ENCODE measurements at places on chromosomes 2 and 18.

- no peak overlapping the region for H3K27ac ChIP-seq
- H3K27me3 ChIP-seq: peaks cover 31% of the 10 kb centered on the region
- H3K4me3 ChIP-seq: no peak overlapping the region
- no peak for DNase-seq
- no peaks in the 10 kb centered on the region for H3K36me3 ChIP-seq
Observed at GRCh38 chr2:151299920-151300539, 10.6 kb upstream of the NMI start.

GRCh38 chr2:166361351-166362153, 14.2 kb downstream of the SCN9A start:
- DNase-seq: no peak
- H3K4me3 ChIP-seq: no peak overlapping the region
- H3K36me3 ChIP-seq: no peaks in the 10 kb centered on the region
- no peak overlapping the region for H3K27ac ChIP-seq
- H3K4me1 ChIP-seq: no peaks in the 10 kb centered on the region
- no peaks in the 10 kb centered on the region for H3K27me3 ChIP-seq

- no peak overlapping the region for H3K4me3 ChIP-seq
- no peaks in the 10 kb centered on the region for H3K36me3 ChIP-seq
- no peak for DNase-seq
Observed at GRCh38 chr2:2164326-2164917, 166.7 kb downstream of the MYT1L start.

DNA sequence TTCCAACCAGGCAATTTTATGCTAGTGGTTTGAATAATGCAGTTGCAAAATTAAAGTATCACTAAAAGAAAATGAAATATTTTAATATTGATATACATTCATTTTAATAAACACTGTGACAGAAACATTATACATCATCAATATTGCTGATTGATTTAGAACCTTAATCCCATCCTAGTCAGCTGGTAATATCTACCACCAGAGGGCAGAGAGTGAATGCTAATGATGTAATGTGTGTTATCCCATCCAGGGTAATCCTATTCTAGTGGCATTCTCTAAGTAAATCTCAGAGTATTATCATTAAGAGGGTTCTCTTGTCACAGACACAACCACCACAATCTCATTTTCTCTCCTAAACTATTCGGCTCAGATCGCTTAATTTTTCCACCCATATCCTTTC, 477.4 kb downstream of the CPS1 start:
- no peak for DNase-seq
- H3K27ac ChIP-seq: no peak overlapping the region
- no peaks in the 10 kb centered on the region for H3K36me3 ChIP-seq
- H3K27me3 ChIP-seq: no peaks in the 10 kb centered on the region
- no peaks in the 10 kb centered on the region for H3K4me1 ChIP-seq

DNA sequence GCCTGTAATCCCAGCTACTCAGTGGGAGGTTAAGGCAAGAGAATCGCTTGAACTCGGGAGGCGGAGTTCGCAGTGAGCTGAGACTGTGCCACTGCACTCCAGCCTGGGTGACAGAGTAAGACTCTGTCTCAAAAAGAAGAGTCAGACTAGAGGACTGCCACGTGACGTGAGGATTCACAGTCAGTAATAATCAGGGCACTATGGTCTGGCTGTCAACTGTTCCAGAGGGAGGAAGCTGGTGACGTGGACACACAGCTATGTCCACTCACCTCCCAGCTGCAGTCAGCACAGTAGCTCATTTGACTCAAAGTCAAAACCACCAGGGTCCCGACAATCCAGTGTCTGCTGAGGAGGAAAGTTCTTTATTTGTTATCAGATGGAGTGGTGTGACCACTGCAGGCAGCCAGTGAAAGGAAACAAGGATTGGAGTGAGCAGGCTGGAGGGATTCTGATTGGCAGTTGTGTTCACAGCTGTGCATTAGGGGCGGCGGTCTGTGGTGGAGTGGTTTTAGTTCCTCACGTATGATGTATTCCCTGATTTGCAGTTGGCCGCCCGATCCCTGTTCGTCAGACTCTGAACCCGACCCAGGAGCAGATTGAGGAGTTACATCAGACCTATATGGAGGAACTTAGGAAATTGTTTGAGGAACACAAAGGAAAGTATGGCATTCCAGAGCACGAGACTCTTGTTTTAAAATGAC, 37.9 kb downstream of the MOGAT1 start:
- no peak for DNase-seq
- H3K27me3 ChIP-seq: peaks cover 89% of the 10 kb centered on the region
- peaks cover 4% of the 10 kb centered on the region for H3K4me1 ChIP-seq
- no peak overlapping the region for H3K4me3 ChIP-seq
- no peaks in the 10 kb centered on the region for H3K36me3 ChIP-seq
- no peak overlapping the region for H3K27ac ChIP-seq

DNA sequence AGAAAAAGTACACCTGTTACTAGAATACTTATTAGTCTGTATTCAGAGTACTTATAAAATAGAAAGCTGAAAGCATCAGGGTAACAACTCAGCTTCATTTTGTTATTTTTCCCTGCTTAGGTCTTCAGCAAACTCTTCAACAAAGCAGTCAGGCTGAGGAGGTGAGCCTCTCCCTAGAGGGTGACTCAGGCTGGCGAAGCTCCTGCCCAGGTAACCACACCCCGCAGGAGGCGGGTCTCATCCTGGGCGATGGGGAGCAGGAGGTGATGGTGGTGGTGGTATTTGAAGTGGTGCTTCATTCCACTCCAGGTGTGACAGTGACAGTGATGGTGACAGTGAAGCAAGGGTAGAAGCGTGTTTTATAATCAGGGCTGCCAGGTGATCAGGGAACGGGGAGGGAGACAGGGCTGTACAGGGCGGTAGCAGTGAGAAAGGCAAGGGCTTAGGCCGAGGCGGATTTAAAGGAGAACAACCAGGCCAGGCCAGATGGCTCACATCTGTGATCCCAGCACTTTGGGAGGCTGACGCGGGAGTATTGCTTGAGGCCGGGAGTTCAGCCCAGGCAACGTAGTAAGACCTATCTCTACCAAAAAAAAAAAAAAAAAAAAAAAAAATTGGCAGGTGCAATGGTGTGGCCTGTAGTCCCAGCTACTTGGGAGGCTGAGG, 127.1 kb downstream of the SOCS6 start:
- H3K4me1 ChIP-seq: no peaks in the 10 kb centered on the region
- H3K36me3 ChIP-seq: no peaks in the 10 kb centered on the region
- H3K4me3 ChIP-seq: no peak overlapping the region

DNA sequence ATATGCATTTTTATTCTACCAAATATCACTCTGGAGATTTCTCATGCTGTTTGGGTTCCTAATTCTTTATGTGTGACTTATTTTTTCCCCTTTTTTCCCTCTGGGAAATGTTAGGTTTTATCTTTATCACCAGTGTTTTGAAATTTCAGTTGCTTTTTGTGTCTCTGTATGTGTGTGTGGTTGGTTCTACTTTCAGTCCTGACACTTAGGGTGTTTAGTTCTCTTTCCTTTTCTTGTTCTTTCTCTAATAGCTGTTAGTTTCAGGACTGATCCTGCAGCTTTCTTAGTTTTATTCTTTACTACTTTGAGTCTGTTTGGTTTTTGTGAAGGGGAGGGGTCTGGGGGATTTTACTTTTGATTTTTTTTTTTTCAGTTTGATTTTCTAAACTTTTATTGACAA, 23.1 kb downstream of the PPM1B start:
- H3K36me3 ChIP-seq: peaks cover 46% of the 10 kb centered on the region
- no peak for DNase-seq
- peak overlapping the region; percentile 20 for H3K27ac ChIP-seq
- H3K27me3 ChIP-seq: no peaks in the 10 kb centered on the region
- peaks cover 58% of the 10 kb centered on the region for H3K4me1 ChIP-seq

- DNase-seq: no peak
- H3K27me3 ChIP-seq: peaks cover 51% of the 10 kb centered on the region
- H3K4me3 ChIP-seq: no peak within 1 kb of the TSS
- H3K27ac ChIP-seq: no peak within 1 kb of the TSS
Observed at GRCh38 chr2:218831378-218831990, at the start of gene PRKAG3. TSS of gene PRKAG3 (minus strand) at chr2:218831803.

DNA sequence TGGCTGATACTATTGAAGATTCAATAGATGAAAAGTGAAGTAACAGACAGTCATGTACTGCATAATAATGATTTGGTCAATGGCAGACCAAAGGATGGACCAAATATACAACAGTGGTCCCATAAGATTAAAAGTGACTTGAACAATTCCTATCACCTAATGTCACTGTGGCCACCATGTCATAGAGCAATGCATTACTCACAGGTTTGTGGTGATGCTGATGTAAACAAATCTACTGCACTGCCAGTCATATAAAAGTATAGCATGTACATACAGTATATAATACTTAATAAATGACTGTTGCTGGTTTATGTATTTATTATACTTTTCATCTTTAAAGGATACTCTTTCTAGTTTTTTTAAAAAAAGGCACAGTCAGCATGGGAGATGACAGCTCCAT, 99.9 kb downstream of the USP34 start:
- H3K4me3 ChIP-seq: no peak overlapping the region
- peaks cover 29% of the 10 kb centered on the region for H3K4me1 ChIP-seq
- H3K27ac ChIP-seq: peak overlapping the region; percentile 5
- H3K36me3 ChIP-seq: peaks cover 47% of the 10 kb centered on the region
- DNase-seq: no peak

DNA sequence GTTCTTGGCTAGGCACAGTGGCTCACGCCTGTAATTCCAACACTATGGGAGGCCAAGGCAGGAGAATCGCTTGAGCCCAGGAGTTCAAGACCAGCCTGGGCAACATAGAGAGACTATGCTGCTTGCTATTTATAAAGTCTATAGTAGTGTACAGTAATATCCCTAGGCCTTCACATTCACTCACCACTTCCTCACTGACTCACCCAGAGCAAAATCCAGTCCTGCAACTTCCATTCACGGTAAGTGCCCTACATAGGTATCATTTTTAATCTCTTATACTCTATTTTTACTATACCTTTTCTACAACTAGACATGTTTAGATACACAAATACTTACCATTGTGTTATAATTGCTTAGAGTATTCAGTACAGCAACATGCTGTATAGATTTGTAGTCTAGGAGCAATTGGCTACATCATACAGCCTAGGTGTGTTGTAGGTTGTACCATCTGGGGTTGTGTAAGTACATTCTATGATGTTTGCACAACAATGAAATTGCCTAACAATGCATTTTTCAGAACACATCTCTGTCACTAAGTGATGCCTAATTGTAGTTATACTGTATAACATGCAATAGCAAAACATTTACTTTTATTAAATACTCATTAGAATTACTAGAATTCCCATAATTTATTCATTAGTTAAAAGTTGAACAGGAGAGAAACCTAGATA, 8.8 kb downstream of the DHX57 start:
- H3K27ac ChIP-seq: no peak overlapping the region
- H3K4me3 ChIP-seq: no peak overlapping the region
- no peak for DNase-seq

DNA sequence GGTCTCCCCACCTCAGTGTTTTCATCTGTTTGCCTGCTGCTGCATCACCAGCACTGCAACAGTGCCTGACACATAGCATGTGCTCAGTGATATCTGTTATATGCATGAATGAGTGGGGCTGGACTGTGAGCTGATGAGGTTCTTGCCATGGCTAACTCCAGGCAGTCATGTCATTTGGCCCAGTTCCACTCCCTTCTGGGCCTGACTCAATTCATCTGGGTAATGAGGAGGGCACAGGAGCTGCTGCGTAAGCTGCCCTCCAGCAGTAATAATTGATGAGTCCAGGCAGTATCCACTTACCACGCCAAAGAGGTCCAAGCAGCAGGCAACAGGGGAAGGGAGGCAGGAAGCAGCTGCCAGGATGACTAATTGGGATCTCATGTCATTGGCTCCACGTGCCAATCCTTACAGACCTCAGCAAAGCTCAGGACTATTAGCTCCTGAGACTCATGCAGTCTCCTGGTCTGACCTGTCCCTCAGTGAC, 34.1 kb upstream of the MAT2A start:
- no peak overlapping the region for H3K4me3 ChIP-seq
- no peaks in the 10 kb centered on the region for H3K4me1 ChIP-seq
- DNase-seq: no peak
- no peaks in the 10 kb centered on the region for H3K36me3 ChIP-seq
- H3K27ac ChIP-seq: no peak overlapping the region

DNA sequence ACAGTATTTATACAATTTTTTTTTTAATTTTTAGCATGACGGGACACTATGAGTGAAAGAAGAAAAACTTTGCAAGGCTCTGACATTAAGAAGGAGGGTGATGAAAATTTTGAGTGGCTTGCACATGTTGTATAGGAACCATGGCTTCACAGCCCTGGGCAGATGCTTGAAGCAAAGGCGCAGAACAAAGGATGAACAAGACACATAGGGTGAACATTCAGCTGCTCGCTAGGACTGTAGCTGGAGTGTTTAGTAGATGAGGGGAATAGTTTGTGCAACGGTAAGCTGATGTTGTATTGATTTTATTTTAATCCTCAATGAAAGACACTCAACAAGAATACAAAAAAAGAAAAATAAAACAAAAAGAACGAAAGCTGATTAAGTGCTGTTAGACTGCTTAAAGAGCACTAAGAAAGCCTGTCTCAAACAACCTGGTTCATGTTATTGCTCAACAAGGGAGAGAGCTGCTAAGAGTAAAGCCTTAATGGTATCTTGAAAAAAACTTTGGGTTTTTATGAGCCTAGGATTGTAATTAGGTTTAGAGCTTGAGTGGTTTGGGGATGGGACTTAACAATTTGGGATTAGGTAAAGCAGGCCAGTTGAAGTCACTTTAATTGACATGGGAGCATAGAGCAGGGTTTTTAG, 41.2 kb upstream of the GCFC2 start:
- H3K27me3 ChIP-seq: peaks cover 23% of the 10 kb centered on the region
- no peaks in the 10 kb centered on the region for H3K36me3 ChIP-seq
- no peaks in the 10 kb centered on the region for H3K4me1 ChIP-seq
- DNase-seq: no peak
- no peak overlapping the region for H3K4me3 ChIP-seq
- no peak overlapping the region for H3K27ac ChIP-seq

- no peaks in the 10 kb centered on the region for H3K36me3 ChIP-seq
- H3K27me3 ChIP-seq: peaks cover 30% of the 10 kb centered on the region
- DNase-seq: no peak
- H3K27ac ChIP-seq: no peak overlapping the region
- H3K4me3 ChIP-seq: no peak overlapping the region
Observed at GRCh38 chr2:109645412-109646184, 31.4 kb downstream of the SOWAHC start.

GRCh38 chr2:215612786-215613185, 176.9 kb upstream of the FN1 start:
- DNase-seq: no peak
- H3K27me3 ChIP-seq: peaks cover 33% of the 10 kb centered on the region
- no peak overlapping the region for H3K4me3 ChIP-seq
- H3K36me3 ChIP-seq: no peaks in the 10 kb centered on the region
- H3K27ac ChIP-seq: no peak overlapping the region

DNA sequence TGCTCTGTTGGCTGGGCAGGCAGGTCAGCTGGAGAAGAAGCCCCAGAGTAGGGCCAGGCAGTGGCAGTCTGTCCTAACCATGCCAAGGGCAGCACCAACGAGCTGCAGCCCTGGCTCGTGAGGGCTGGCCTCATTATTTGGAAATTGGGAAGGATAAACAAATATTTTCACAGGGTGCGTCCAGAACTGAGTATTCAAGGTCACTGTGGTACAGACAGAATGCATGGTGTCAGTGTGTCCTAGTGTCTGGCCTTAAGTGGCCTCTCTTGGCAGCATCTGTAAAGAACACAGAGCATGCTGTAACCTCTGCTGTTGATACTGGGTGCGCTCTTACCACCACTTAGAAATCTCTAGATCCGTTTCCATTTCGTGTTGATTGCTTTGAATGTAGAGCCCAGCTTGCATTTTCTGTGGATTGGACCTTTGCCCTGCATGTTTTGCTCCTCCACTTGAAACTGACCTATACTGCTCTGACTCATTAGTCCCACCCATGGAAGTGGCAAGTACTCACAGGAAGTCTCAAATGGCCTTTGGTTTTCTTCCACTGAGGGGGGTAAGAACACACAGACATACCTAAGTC, 88.2 kb downstream of the GREB1L start:
- H3K27ac ChIP-seq: no peak overlapping the region
- no peaks in the 10 kb centered on the region for H3K36me3 ChIP-seq
- no peak overlapping the region for H3K4me3 ChIP-seq
- H3K27me3 ChIP-seq: peaks cover 17% of the 10 kb centered on the region
- no peak for DNase-seq
